Brain (organoid and tissue), 16 donors: ENCODE measurements at places on chromosomes 1 and 21.

DNA sequence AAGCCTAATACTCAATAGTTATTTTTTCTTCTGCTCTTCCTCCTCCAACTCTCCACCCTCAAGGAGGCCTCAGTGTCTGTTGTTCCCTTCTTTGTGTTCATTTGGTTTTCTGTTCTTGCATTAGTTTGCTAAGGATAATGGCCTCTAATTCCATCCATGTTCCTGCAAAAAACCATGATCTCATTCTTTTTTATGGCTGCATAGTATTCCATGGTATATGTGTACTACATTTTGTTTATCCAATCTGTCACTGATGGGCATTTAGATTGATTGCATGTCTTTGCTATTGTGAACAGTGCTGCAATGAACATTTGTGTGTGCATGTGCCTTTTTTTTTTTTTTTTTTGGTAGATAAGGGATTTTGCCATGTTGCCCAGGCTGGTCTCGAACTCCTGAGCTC, 6.7 kb downstream of the CENPF start:
- no peak for DNase-seq

DNA sequence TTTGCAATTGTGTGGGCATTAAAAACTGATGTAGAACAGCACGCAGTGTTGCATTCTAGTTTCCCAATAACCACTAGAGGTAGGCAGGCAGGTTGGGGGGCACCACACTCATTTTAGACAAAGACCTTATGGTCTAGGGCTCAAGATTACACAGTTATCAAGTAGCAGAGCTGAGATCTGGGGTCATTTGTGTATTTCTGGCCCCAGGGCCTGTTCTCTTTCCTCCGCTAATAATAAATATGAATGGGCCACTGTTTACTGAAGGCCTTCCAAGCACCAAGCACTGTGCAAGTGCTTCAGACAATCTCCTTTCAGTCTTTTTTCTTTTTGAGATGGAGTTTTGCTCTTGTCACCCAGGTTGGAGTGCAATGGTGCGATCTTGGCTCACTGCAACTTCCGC, 23.9 kb downstream of the LDLRAD2 start:
- no peak for DNase-seq

DNA sequence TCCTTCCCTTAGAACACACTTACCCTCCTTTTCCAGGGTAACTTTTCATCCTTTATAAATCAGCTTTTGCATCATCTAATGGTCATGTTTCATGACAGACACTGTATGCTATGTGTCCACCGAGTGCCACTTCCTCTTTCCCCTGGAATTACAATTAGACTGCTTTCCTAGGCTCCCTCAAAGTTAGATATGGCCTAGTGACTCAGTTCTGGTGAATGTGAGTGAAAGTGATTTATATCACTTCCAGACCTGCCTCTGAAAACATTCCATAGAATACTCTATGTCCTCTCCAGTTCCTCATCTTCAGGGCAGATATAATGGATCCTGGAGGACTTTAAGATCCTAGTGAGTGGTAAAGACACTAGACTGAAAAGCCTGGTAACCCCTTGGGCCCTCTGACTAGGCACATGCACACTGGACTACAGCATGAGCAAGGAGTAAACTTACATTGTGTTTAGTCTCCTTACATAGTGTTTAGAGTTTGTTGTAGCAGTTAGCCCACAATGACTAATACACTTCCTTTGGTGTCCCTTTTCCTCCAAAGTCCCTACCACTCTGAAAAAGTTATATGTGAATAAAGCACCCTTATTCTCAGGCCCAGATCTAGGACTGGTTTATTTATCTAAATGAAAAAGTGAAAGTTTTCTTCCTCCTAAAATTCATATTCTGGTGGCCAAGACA, 59.3 kb downstream of the GPR88 start:
- no peak for DNase-seq

GRCh38 chr21:38768471-38769063, 37.2 kb upstream of the ETS2 start:
- DNase-seq: no peak

- no peak for DNase-seq
Observed at GRCh38 chr1:91779548-91780021, 106.4 kb downstream of the TGFBR3 start.

DNA sequence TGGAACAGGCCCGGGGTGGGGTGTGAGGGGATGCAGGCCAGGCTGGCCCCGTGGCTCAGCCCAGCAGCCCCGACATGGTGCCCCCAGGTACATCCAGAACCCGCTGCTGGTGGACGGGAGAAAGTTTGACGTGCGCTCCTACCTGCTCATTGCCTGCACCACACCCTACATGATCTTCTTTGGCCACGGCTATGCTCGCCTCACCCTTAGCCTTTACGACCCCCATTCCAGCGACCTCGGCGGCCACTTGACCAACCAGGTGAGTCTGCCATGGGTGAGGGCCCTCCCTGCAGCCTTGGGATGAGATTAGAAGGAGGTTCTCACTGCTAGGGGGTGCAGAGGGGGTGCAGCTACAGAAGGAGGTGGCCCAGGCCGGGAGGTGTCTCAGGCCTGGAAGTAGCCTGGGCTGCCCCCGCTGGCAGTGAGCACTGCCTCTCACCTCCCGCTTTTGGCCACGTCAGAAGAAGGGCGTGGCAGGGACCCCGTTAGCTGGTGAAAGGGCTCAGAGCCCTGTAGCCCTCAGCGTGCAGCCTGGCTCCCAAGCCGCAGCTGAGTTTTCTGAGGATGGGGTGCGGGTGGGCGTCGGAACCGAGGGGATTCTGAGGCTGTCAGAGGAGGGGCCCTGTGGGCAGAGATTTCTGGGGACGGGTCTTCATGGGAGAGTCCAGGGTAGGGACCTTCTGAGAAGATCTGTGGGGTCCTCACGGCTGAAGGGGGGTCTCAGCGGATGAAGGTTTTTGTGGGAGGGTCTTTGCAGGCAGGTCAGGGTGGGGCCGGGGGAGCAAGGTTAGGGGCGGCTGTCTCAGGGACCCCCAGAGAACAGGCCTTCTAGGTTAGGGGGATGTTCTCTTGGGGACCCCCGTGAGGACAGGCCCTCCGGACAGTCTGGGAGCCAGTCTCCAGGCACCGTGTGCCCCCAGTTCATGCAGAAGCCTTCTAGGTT, 10.4 kb downstream of the TTLL10 start:
- no peak for DNase-seq

- DNase-seq: no peak
Observed at GRCh38 chr1:151963288-151963687, 30.4 kb downstream of the S100A10 start.

DNA sequence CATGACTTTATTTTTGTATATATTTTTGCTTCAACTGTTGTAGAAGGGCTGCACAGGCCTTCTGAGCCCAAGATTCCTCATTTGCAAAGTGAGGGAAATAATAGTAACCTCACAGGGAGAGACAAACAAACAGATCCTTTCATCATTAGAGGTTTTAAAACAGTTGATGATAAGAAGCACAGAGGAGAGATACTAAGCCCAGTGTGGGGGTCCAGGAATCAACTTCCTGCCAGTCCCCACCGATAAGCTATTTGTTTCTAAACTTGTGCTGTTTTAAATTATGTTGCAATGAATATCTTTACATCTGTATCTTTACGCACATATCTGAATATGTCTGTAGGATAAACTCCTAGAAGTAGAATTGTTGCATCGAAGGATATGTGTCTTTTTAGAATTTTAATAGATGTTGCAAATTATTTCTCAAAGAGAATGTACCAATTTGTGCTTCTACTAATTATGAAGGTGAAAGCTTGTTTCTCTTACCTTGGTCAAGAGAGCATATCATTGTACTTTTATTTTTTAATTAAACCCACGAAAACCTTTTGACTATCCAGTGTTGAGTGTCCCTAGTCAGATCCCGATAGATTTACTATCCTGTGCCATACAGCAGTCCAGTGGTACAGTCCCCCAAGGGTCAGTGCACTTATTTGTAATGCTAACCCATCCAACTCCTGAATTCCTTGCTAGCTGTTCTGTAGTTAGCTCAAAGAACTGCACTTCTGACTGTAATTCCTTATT, 10.8 kb downstream of the FCRLB start:
- DNase-seq: no peak

DNA sequence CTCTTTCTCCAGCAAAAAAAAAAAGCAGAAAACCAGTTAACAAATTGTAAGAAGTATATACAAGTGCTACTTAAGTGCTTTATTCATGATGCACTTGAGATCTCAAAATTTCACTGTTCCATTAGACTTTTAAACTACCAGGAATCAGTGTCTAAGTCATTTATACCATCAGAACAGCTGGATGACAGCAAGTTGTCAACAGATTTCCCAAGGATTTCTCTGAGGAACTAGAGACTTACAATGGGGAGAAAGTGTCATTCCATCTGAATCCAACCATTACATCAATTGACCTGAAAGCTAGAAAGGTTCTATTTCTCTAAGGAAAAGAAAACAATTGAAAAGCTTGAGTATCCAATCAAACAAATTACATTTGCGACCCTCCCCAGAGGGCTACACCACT, 43.8 kb downstream of the USH2A start:
- DNase-seq: no peak

DNA sequence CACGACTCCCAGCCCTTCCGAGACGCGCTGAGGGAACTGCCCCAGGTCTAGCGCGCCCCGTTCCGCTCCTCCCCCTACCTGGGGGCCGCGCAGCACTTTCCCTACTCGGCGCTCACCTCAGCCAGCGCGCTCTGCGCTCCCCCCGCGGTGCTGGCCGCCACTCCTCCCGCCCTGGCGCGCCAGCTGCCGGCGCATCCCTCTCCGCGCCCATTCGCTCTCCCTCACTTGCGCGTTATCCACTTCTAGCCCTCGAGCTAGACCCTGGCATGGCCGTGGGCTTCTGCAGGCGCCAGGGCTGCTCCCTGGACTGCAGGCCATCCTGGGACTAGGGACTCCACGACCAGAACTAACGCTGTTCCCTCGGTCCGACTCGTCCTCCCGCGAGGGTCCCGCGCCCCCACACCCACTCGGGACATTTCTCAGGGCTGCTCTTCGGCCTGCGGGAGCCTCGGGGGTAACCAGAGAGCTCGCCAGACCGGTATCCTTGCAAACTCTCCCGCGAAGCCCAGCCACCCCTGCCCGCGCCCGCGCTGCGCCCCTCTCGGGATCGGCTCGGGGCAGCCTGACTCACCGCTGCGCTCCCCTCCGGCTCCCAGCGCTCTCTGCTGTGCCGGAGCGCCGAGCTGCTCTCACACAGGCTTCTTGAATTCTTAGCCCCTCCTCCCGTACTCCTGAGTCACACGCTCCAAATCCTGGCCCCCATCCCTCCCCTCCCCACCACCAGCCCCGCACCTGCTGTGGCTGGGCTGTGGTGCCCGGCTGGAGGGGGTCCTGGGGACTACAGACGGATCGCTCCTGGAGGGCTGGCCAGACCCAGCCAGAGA, at the start of gene NGF:
Gene NGF, minus strand, starts transcription at position 617 of the 824 bp plus-strand sequence. CDS start 51,454 bp downstream, outside the sequence.
- DNase-seq: peak; percentile 52

GRCh38 chr1:247409869-247410544, 6.0 kb upstream of the NLRP3 start:
- DNase-seq: no peak
